ENCODE measurements at places on chromosomes 6 and 20.

GRCh38 chr6:35903679-35904078 is 17.2 kb downstream of the SRPK1 start:
- DNase-seq, result no peak

- no peak for DNase-seq
Measured at GRCh38 chr20:12166053-12166717, 248.5 kb downstream of the BTBD3 start.

- no peak for DNase-seq
Measured at GRCh38 chr6:33983109-33983716, 162.7 kb downstream of the GRM4 start.

GRCh38 chr6:47529734-47530133 is 52.1 kb downstream of the CD2AP start:
- DNase-seq, result no peak

- DNase-seq, result no peak
Measured at GRCh38 chr20:63280929-63281545, 8.4 kb downstream of the ARFGAP1 start.

- DNase-seq, result no peak
Measured at GRCh38 chr6:151577257-151577656, 83.4 kb downstream of the CCDC170 start.

- DNase-seq, result no peak
Measured at GRCh38 chr6:134356405-134356804, 38.5 kb upstream of the SGK1 start.

DNA sequence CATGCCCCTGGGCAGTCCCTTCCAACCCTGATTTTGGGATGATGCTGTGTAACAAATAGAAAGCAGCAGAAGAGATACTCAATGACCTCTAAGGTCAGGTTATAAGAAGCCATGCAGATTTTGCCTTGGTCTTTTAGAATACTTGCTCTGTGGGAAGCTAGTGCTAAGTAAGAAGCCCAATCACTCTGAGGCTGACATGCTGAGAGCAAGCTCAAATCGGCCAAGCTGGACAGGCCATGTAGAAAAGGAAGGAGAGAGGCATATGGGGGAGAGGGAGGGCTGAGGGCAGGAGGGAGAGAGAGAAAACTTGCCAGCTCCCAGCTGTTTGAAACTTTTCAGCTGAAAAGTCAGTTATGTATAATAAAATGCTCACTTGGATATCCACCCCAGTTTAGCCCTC is 1021.6 kb upstream of the MAP3K7 start:
- no peak for DNase-seq

DNA sequence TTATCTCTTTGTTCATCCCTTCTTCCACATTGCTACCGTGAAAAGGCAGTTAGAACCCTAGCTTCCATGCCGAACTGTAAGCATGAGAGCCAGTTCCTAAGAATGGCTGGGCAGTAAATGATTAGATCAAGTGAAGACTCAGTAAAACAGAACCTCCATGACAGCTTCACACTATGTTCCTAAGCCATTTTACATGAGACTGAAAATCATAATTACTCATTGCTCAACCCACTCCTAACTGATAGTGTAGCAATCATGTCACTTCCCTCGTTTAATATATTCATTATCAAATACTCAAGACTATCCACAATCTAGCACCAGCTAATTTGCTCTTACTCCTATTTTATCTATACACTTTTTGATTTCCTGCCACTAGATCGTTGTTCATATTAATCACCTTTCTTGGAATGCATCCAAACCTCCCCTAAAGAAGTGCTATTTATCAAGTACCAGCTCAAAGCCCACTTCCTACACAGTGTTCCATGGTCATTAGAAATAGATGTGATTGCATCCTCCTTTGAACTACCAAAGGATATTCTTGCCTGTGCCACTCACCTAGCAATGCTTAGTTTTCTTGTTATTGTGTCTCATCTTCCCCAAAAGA is 6.0 kb downstream of the TMEM30A start:
- no peak for DNase-seq

GRCh38 chr20:10501402-10501801 is 66.3 kb downstream of the SLX4IP start:
- no peak for DNase-seq

DNA sequence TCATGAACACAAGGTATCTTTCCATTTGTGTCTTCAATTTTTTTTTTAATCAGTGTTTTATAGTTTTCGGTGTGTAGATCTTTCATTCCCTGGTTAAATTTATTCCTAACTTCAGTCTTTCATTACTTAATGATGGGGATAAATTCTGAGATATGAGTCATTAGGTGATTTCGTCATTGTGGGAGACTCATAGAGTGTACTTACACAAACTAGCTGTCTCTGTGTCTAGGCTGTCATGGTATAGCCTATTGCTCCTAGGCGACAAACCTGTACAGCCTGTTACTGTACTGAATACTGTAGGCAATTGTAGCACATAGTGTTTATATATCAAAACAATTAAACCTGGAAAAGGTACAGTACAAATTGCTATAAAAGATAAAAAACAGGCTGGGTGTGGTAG is 42.1 kb downstream of the SMAP1 start:
- no peak for DNase-seq

GRCh38 chr6:126805861-126806260 is 312.6 kb upstream of the RSPO3 start:
- DNase-seq, result no peak

DNA sequence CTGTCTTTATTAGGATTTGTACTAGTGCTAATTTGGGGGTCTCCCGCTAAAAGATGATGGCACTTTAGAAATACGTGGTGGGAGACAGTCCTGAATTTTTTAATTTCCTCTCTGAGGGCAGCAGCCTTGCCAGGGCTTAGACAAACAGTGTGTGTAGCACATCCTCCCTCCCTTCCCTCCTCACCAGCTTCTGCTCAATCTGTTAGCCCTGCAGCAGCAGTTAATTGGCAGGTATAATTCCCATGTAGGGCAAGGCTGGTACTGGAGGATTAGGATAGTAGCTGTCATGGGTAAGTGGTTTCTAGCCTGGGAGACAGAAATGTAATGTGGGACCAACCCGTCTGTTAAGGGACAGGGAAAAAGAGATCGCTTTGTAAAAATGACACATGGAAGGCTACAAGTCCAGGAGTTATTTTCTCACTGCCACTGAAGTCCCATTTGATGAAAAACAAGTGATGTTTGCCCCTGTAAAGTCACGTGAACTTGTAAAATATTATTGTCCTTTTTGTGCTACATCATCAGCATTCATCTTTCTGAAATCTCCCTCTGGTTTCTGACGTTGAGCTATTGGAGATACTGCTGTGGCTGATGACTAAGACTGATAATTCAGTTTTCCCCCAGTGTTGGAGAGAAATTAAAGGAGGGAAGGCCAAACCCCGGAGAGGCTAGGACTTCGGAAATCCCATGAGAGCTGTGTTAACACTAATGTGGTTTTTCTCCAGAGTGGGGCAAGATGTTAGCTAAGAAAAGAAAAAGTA is 40.6 kb downstream of the CTNNBL1 start:
- DNase-seq, result no peak

DNA sequence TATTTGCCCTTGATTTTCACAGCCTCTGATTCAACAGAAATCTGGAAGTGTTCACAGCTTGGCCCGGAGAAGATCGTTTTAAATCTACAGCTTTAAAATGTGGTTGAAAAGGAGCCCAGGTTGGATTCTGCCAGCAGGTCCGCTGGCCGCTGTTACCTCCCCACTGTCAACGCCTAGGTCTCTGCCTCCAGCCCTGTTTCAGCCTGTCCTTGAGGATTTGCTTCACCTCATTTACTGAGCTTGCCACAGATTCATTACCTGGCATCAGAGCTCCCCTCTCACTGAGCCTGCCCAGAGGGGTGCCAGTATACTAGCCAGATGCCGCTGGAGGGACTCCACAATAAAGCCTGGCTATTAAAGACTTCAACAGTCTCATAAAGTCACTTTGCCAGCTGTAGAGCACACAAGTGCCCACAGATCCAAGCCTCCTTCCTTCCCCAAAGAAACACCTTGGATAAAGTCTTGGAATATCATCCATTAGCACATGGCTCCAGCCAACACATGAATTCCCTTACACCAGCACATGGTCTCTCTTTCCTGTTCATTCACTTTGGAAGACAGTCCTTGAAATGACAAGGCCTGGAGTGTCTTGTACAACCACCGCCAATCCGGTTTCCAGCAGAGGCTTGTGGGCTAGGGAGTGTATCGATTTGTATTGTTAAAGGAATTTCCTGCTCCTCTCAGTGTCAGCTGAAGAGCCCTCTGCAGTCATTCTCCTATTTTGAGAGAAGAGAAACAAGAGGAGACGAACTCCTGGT is 9.5 kb upstream of the NR2E1 start:
- DNase-seq, result no peak

GRCh38 chr6:18306977-18307376 is 42.6 kb upstream of the DEK start:
- no peak for DNase-seq

GRCh38 chr6:50071921-50072320 is 22.2 kb upstream of the DEFB112 start:
- no peak for DNase-seq

DNA sequence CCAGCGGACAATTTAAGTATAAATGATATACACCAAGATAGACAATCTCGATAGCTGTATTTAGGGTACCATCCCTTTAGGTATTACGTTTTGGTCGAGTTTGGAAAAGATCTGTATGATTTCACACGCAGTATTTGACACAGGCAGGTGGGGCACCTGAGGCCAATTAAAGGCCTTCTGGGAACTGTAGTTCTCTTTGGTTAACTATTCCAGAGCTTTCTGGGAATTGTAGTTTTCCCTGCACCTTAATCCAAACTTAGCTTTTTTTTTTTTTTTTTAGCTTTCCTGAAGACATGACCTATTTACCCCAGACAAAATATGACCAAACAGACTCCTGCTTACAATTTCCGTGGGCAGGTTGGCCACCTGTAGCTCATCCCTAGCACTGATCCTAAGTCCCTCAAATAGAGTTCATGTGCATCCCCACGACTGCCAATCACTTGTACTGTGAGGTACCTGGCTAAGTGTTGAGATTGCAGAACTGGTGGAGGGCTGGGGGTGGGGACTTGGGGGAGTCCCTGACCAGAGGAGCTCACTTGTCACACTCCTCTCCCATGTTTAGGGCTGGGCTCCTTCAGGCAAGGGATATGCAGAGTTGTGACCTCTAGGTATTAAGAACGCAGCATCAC is 999 bp upstream of the EHMT2 start:
- DNase-seq, result peak; percentile 45

- DNase-seq, result no peak
Measured at GRCh38 chr6:161354276-161354840, 80.5 kb upstream of the AGPAT4 start.

- DNase-seq, result no peak
Measured at GRCh38 chr20:62700261-62700930, 8.2 kb upstream of the NTSR1 start.

DNA sequence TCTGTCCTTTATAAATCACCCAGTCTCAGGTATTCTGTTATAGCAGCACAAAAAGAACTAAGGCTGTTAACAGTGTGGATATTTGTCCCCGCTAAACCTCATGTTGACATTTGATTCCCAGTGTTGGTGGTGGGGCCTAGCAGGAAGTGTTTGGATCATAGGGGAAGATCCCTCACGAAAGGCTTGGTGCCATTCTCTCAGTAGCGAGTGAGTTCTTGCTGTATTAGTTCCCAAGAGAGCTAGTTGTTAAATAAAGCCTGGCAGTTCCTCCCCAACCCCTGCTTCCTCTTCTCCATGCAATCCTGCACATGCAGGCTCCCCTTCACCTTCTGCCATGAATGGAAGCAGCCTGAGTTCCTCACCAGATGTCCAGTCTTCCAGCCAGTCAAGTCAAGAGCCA is 29.8 kb upstream of the ERVFRD-1 start:
- no peak for DNase-seq

DNA sequence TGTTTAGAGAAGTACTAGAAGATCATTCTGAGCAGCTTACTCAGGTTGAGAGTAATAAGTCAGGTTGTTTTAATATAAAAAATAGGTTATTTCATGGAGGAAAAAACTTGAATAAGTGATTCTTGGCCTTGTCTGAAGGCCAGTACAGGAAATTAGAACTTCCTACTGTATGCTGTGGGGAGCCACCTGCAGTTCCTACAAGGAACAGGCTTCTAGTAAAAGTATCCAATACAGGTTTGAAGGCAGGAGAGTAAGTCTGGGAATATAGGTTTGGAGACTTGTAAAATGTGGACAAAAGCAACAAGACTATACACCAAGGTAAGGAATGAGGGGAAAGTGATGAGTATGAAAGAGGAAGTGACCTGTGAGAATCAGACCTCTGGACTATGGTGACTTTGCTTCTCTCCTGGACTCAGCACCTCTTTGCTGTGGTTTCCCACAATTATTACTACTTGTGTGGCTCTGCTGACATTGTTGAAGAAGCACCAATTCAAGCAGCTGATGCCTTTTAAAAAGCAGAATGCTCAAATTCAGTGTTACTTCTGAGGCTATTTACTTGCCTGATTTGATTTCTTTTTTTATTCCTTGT is 278.6 kb downstream of the TBC1D7 start:
- DNase-seq, result no peak

DNA sequence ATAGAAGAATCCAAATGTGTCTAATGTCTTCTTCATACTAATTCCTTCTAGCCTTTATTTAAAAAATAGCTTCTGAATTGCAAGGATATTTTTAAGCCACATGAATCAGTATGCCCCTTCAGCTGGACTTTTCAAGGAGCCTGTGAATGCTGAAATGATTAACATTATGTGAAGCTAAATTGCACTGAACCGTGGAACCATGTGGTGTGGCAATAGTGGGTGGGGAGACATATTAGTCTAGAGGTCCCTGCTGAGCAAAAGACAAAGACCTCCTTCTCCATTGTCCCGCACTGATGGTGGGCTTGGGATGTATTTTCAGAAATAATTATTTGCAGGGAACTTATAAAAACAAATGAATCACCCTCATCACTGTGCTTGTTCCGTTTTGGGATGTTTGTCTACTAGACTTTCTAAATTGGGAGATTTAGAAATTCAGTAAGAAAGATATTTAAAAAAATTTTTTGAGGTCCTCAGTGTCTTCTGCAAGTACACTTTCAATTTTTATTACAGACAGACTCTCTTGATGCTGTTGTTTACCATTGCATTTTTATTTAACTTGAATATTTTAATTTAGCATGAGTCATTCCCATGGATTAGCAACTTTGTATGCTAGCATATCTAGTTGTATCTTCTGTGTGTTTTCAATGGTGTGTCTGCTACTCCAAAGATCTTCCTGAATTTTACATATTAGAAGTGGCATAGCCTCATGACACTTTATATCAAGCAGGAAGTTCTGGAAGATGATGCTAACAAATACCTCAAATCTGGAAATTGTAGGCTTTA is 238.1 kb downstream of the LAMA2 start:
- DNase-seq, result no peak

DNA sequence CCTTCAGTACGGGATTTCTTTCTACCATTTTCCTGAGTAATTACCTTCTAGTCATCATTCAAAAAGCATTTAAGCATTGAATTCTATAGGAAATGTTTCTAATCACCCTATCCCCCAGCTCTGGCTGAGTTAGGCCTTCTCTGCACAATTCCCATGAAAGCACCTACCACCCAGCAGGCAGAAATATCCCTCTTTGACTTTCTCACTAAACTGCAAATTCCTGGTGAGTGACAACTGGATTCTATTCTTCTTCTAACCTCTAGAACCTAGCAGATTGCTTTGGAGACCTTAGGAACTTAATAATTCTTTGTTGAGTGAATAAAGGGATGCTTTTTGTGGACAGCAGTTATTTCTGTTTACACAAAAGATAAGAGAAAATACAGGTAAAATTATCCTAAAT is 328.7 kb downstream of the LAMA2 start:
- DNase-seq, result no peak

Data from GM13976 (cell line).